H7 (cell line): ENCODE measurements at places on chromosomes 5 and 9.

DNA sequence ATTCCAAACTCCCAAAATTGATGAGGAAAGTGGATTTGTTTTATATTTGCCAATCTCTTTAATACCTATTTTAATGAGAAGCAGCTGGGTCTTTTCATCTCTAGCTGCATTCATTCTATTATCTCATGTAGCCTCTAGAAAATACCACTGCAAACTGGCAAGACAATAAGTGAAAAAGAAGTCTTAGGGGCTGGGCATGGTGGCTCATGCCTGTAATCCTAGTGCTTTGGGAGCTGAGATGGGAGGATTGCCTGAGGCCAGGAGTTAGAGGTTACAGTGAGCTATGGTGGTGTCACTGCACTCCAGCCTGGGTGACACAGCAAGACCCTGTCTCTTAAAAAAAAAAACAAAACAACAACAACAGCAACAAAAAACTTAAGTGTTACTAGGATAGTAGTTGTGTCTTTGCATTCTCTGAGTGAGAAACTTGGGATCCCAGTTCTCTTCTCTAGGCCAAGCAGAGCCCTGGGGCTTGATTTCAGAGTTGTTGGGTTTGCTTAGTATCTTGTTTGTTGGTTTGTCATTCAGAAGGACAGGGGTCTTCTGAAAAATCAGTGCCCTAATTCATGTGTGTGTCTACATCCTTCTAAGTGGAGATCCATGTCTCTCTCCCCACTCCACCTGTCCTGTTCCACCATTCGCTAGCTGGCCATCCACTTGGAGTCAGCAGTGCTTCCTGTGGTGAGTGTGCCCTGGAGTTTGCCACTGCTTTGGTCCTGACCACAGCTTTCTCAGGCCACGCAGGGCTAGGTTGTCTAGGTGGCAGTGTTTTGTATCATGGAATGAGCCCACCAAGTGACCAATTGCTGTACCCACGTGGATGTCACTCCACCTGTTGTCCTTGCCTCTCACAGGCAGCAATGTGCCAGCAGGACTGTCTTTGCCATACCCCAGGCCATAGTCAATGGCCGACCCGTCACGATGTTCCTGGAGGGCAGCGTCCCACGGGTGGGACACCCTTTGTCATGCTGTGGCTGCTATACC, 19.5 kb downstream of the MARCHF6 start:
- no peak for DNase-seq

GRCh38 chr5:139167063-139167462, 31.1 kb downstream of the SIL1 start:
- DNase-seq: no peak

GRCh38 chr5:129541648-129542251, 81.7 kb downstream of the ADAMTS19 start:
- DNase-seq: no peak

- no peak for DNase-seq
Measured at GRCh38 chr5:158514319-158514985, 585.3 kb downstream of the EBF1 start.

DNA sequence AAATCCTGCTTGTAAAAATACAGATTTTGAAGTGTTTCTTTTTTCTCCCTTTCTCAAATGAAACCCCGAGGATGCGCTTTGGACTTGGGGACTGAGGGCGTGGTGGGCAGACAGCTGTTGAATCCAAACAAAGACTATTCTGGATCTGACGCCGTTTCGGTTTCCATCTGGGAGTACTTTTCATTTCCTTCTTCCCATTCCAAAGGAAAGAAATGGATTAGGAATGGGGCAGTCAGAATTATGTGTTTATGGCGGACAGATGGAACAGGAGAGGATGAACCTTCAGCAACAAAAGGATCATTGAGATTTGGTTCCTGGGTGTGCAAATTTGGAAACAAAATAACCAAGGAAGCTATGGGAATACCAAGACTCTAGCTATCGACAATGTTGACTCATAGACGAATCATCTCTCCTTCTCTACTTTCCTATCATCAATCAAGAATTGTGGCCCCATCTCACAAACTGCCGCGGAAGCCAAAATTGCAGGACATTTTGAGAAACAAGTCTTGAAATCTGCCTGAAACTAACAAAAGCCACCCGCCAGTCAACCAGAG, 300.6 kb downstream of the PARP8 start:
- DNase-seq: no peak

DNA sequence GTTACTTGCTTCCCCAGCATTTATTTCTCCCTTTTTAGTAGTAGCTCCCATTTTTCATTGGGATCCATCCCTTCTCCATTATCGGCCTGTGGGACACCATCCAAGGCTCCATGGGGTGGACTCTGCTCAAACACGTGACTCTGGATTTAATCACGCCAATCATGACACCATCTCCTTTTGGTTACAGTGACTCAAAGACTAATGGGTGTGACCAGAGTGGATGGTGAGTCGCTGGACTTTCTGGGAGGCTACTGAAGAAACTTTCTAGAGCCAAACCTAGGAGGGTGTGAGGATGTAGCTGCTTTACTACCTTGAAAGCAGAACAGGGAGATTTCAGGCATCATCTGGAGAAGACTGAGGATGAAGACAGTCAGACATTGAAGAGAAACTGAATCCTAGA, 93.1 kb downstream of the PJA2 start:
- DNase-seq: no peak

- DNase-seq: peak; percentile 92
Measured at GRCh38 chr5:149271716-149272563, at the start of gene AFAP1L1. Gene AFAP1L1, plus strand, starts transcription at chr5:149271859. Its CDS starts 110 bp downstream, at chr5:149271969.

GRCh38 chr5:123605822-123606221, 93.8 kb downstream of the CSNK1G3 start:
- no peak for DNase-seq

- DNase-seq: no peak
Measured at GRCh38 chr9:85569988-85570387, 171.8 kb downstream of the AGTPBP1 start.

GRCh38 chr5:131928957-131929356, 16.5 kb downstream of the MEIKIN start:
- DNase-seq: no peak

DNA sequence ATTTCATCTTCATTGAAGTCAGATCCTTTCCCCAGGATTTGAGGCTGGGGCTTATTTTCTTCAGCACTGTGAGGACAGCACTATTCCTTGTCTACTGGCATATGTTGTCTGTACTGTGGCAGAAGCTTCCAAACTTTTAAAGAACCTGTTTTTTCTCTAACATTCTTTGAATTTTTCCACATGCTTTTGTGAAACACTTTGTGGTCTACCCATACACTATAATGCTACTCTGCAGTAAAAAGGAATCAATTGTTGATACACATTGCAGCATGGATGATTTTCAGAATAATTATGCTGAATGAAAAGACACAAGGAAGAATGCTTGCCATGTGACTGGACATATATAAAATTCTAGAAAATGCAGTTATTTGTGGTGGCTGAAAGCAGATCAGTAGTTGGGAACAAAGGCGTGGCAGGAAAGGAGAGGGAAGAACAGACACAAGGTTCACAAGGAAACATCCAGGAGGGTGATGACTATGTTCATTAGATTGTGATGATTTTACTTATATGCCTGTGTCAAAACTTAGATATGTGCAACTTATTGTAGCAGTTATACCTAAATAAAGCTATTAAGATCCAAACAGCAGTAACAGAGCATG, 96.8 kb downstream of the WNK2 start:
- no peak for DNase-seq

DNA sequence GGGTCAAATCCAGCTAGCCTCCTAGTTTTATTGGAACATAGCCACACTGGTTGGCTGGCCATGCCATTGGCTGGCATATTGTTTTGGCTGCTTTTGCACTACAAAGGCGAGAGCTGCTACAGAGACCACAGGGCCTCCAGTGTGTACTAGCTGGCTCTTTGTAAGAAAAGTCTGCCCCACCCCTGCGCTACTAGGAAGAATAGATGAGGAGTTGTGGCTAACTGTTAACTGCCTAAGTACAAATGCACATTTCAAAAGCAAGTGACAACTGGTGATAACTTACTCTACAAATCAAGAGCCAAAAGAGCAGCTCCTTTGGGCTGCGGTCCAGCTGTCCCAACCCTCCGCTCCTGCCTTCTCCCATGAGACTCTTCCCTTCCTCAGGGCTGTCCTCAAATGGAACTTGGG, 63.9 kb downstream of the SERINC5 start:
- no peak for DNase-seq

DNA sequence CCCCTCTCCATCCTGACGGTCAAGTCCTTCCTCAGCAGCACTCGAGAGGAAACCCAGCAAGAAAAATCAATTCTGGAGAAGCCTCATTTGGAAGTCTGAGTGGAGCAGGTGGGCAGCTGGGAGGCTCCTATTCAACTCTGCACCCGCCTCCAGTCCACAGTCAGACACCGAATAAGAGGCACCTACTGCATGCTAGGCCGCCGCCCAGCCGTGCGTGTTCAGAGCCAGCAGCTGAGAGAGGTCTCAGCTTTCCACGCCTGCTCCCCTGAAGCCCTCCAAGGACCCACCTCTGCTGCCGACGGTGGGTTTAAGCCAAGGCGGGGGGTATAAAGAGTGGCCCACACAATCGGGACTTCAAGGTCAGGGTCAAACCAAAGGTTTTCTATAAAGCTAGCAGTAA, 41.9 kb downstream of the VAV2 start:
- no peak for DNase-seq

DNA sequence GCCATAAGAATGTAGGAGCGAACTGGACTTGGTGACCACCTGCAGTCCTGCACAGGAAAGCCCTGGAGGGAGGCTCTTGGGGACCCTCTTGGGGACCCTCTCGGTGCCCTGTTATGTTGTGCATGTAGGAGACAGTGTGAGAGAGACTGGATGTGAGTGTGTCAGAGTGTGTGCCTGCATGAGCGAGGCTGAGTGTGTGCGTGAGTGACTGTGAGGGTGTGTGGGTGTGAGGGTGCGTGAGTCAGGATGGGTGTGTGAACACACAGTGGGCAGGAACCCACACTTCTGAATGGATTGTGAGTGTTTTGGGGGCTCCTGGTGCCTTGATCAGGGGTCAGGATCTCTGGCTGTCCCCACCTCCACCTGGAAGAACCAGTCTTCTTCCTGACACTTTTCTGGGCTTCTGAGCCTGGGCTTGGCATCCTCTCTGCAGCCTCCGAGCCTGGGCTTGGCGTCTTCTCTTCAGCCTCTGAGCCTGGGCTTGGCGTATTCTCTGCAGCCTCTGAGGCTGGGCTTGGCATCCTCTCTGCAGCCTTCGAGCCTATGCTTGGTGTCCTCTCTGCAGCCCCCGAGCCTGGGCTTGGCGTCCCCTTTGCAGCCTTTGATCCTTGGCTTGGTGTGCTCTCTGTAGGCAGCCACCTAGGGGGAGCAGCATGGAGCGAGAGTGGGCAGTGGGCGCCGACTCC, 25.6 kb upstream of the ANKRD33B start:
- no peak for DNase-seq

DNA sequence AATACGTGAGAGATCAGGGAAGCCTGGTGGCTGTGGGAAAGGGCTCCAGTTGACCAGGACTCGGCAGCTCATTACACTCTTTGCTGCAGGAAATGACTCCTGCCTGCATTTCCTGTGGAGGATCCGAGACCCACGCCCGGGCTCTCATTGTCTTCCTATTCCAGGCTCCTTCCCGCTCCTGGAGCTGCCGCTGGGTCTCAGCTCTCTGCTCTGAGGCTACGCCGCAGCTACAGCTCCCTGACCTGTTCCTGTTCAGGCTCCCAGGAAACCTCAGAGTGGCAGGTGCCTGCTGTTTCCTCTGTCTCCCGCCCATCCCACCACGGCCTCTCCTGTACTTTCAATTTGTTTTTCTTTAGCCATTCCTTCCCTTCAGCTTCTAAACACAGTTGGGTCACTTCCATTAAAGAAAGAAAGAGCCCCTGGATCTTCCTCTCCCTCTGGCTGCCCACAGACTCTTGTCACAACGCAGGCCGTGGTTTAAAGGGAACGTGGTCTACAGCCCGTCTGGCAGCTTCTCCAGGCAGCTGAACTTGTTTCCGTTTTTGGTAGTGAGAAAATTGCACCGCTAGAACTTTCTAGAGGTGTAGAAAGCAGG, 71.5 kb downstream of the IL6ST start:
- DNase-seq: peak; percentile 47

DNA sequence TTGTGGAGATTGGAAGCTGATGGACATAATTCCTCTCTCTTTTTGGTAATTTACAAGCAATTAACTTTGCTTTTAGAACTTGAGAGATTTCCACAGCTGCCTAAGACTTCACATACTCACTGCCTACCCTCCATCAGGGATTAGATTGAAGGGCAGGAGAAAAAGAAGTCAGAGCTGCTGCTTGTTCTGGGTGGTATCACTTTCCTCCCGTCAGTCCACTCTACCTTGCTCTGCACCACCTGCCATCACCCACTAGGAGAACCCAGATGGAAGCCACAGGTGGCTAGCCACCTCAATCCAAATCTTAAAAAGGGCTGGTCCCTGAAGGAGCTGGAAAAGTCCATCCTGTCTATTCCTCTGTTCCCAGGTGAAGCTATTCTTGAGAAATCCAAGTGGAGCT, 10.5 kb downstream of the IRF1 start:
- no peak for DNase-seq

DNA sequence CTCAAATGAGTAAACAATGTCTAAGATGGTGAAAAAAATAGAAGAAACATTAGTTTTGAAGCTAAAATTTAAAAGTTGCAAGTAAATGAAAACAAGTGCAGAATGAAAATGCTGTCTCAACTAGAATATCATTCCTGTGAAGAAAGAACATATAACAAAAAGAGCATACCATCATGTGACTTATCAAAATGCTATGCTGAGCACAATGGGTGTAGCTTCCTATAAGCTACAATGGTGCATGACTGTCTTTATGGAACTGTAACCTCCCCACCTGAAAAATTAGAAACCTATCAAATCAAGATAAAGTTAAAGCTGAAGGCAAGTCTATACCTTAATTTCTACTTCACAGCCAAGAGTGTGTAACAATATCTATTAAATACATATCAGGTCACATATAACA, 192.0 kb downstream of the AP3B1 start:
- DNase-seq: no peak
